ENCODE measurements at places on chromosomes 3 and 15. TPM values are rescaled to one million over a fixed set of nuclear protein-coding genes. Genes with fewer than 3 reads are reported as not detected.

- DNase-seq = no peak
Measured at GRCh38 chr3:149871855-149872254, 58.8 kb downstream of the RNF13 start.

DNA sequence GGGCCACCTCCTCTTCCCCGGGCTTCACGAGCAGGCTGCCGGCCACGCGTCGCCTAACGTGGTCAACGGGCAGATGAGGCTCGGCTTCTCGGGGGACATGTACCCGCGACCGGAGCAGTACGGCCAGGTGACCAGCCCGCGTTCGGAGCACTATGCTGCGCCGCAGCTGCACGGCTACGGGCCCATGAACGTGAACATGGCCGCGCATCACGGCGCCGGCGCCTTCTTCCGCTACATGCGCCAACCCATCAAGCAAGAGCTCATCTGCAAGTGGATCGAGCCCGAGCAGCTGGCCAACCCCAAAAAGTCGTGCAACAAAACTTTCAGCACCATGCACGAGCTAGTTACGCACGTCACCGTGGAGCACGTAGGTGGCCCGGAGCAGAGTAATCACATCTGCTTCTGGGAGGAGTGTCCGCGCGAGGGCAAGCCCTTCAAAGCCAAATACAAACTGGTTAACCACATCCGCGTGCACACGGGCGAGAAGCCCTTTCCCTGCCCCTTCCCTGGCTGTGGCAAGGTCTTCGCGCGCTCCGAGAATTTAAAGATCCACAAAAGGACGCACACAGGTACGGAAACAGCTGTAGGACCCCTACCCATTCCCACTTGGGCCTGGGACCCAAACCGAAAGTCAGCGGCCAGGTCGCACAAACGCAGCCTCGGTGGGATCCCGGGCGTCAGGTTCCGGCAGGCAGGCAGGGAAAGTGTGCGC, 1.5 kb downstream of the ZIC1 start:
- DNase-seq = no peak

DNA sequence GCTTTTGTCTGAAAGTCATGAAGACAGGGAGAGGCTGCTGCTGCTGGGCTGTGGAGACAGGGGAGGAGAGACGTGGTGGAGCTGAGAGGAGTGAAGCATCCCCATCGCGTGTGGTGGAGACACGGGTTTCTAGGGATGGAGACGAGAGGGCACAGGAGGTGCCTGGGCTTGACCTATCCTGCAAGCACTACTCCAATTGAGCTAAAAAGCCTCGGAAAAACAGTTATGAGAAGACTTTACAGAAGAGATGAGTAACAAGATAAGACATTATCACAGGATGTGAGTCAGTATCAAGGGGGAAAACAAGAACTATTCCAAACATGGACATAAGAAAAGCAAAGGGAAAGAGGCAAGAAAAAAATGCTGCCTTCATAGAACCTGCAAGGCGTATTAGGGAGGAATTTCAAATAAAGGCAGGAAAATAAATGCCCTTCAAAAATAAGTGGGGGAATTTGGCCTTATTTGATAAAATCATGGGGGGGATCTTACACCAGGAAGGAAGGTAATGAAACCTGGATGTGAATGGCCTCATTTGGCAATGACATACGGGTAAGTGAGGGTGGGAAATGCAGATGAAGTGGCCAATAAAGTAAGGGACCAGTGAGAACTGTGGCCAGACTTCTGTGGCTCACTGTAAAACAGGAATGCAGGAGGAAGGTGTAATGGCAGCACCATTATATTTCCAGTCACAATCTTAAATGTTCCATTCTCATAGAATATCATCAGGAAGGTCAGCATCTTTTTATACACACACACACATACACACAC, 97.9 kb downstream of the PLD1 start:
- no peak for DNase-seq

GRCh38 chr15:82624008-82624407, 23.2 kb downstream of the CPEB1 start:
- DNase-seq = no peak

DNA sequence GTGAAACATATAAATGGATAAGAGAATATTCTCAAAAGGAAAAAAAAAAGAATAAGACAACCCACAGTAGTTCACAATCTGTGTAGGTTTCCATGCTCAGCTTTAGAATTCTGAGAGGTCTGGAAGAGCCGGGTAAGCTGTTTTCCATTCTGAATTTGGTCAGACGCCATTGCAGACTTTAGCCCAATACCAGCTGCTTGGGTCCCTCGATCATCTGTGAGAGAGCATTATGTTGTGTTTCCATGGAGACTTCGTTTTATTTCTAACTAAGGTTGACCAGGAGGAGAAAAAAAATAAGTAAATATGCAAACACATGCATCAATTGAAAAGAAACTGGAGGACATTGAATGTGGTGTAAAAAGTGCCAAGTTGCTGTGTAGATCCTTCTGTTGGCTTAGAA, 25.5 kb downstream of the KCNAB1 start:
- no peak for DNase-seq

- DNase-seq = no peak
Measured at GRCh38 chr15:85795337-85796305, 896 bp upstream of the KLHL25 start.

- no peak for DNase-seq
Measured at GRCh38 chr3:57709559-57709958, 16.7 kb upstream of the DENND6A start.

GRCh38 chr3:170128977-170129431, 52.5 kb downstream of the PHC3 start:
- no peak for DNase-seq

GRCh38 chr3:13192471-13193213, 119.4 kb upstream of the IQSEC1 start:
- DNase-seq = no peak

- no peak for DNase-seq
Measured at GRCh38 chr3:154188846-154189245, 67.7 kb downstream of the ARHGEF26 start.

DNA sequence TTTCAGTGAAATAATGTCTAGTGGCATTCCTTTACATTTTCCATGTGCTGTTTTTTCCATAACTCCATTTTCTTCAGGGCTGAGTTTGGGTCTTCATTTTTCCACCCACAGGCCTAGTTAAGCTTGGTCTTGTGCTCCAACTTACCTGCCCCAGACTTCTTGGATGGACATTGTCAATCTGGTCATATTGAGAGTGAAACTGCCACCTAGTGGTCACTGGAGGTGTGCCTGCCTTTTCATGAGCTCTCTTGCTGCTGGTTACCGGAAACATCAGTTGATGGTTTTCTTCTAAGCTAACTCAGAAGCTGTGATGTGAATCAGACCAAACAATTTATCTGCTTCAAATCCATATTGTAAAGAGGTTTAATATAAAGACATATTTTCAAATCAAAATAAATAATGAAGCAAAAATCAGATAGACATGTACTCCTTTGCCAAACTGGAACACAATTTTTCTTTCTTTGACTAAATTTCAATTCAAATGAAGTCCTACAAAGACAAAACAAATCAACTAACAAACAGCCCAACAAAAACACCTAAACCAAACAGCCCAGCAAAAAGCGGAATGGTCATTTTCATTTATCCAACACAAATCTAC, 135.1 kb upstream of the RASGRP1 start:
- DNase-seq = no peak

DNA sequence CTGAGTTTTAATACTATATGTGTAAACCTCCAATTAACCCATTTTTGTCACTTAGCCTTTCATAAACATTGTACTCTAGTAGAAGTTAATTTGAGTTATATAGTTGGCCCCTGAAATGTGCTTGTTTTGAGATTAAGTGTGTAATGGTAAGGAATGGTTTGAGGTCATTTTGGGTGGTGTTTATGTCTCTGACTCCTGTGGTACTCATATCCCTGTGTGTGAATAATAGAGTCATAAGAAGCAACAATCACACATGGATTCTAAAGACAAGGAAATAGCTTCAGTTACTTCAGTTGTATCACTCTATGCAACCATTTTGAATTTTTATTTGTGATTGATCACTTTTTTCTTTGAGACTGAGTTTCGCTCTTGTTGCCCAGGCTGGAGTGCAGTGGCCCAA, 408.5 kb downstream of the MFSD1 start:
- DNase-seq = no peak

GRCh38 chr15:68525815-68526214, 53.0 kb upstream of the CORO2B start:
- no peak for DNase-seq

DNA sequence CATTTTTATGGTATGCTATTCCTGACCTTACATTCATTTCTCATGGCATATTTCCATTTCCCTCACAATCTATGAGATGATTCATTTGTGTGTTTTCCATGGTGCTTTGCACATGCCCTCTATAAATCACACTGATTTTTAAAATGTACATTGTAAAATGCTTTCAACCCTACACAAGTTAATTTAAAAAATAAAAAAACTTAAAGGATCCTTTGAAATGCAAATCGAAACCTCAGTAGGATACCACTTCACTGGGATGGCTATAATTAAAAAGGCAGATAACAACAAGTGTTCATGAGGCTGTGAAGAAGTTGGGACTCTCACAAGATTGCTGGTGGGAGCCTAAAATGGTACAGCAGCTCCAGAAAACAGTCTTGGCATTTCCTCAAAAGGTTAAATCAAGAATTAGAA, 83.5 kb downstream of the FMN1 start:
- no peak for DNase-seq

DNA sequence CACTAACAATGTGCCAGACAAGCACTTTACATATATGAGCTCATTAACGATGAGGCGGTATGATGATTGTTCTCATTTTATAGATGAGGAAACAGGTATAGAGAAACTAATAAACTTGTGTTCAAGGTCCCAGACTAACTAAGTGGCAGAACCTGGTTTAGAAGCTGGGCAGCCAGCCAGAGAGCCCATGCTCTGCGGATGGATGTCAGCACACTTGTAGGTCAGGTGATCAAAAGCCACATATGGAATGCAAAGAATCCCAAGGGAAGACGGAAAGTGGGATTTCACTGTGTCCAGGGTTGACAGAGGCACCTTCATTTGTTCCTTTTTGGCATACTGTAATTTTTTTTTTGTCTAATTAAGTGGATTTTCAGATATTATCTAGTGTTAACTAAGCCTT, 103.7 kb downstream of the EFL1 start:
- no peak for DNase-seq

GRCh38 chr3:72519946-72520604, 328.2 kb downstream of the SHQ1 start:
- DNase-seq = no peak

GRCh38 chr3:28989646-28990089, 291.2 kb upstream of the RBMS3 start:
- no peak for DNase-seq

GRCh38 chr15:44183363-44183762, 11.7 kb downstream of the FRMD5 start:
- DNase-seq = no peak

DNA sequence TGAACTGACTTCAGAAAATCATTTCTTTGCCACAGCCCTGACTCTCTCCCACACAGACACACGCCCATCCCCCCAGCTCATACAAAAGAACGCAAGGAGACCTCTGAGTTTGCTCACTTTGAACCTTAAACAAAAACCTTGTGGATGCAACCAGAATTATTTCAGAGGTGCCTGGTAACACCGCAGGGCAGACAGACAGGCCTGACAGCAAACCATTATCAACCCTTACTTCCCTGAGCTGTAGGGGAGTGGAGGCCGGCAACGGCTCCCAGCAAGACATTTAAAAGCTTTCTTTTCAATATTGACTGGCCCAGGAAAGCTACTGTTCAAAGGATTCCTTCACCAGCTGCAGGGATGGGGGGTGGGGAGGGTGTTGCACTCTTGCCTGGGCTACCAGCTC, 2.0 kb upstream of the EFCC1 start:
- DNase-seq = no peak

GRCh38 chr15:71066983-71067382, 48.3 kb upstream of the THSD4 start:
- no peak for DNase-seq

Gene SLC24A5
- total RNA-seq = not detected

Gene GOLGA6L10
- total RNA-seq = 1.4 TPM

Gene CCR1
- 0.73 TPM for total RNA-seq

Gene ALPK3
- total RNA-seq = 0.20 TPM

All from activated B cell treated with CpG ODN at 0.5 μM for 24 hours (primary cell).